Effector memory CD4-positive, alpha-beta T cell (primary cell): ENCODE measurements at places on chromosomes 5 and 9.

DNA sequence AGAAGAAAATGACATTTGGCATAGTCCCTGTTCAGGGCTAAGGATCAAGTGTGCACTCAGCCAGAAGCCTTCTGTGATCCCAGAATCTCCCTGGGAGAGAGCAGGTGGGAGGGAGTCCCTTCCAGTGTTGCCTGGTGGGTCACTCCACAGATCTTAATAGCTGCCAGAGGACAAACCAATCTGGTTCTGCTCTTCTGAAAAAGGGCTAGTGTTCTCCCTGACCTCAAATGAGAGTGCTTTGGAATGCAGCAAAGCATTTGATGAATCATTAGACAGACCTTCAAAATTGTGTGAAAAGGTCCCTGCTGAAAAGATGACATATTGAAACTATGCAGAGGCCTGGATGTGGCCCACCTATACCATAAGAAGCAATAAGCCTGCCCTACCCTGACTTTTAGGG, 339.7 kb downstream of the TMEM232 start:
- DNase-seq = no peak
- H3K36me3 ChIP-seq = no peaks in the 10 kb centered on the region
- H3K4me3 ChIP-seq = no peak overlapping the region

DNA sequence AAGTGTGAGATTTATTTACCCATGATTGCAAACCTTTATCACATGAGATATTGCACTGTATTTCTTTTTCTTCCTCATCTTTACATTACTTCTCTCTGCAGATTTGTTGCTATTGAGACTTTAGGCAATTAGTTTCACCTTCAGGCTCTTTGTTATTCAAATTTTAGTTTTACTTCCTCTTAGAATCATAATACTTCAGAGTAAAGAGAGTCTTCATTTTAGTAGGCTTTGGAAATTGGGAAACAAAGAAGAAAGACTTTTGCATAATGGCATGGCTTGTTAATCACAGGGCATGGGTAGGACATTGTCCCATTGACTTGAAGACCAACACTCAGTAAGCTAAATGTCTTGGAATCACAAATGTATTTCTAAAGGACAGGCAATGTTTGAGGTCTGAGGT, 1.2 kb upstream of the PCDHGA5 start:
- H3K27ac ChIP-seq = no peak overlapping the region
- no peak for DNase-seq
- H3K4me1 ChIP-seq = no peaks in the 10 kb centered on the region
- no peak overlapping the region for H3K4me3 ChIP-seq
- H3K36me3 ChIP-seq = no peaks in the 10 kb centered on the region
- peaks cover 19% of the 10 kb centered on the region for H3K27me3 ChIP-seq

DNA sequence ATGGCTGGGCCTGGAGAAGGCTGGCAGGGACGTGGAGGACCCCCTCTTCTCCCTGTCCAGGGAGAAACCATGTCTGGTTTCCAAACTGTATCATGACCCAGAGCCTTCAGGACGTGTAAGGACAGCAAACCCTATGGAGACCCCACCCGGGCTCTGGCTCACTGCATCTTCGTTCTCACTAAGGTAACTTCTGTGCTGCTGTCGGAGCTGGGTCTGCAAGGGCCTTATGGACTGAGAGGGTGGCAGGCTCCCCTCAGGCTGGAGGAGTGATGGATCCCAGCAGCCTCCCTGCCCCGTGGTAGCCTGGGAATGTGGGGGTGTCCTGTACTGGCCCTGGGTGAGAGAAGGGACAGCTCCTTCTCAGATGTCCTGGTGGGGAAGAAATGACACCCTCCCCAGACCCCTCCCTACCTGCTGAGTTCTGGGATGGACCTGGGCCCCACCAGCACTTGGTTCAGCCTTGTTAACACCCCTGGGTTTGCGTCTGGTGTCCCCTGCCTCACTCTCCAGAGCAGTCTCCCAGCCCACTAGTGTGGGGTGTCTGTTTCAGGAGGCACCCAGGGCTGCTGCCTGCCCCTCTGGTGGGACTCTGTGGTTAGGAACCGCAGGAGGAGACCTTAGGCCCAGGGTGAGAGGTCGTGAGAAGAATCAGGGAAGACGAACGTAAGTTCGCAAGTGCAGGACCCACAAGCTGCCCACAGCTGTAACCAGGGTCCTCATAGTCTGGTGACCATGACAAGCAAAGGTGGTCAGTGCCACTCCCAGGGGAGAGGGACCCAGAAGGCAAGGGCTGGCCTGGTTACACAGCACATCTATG, 6.6 kb downstream of the SPATA31E1 start:
- no peak overlapping the region for H3K4me3 ChIP-seq
- H3K27me3 ChIP-seq = no peaks in the 10 kb centered on the region
- H3K27ac ChIP-seq = no peak overlapping the region
- H3K36me3 ChIP-seq = no peaks in the 10 kb centered on the region
- no peak for DNase-seq
- H3K4me1 ChIP-seq = no peaks in the 10 kb centered on the region

- H3K27ac ChIP-seq = no peak overlapping the region
- H3K4me3 ChIP-seq = no peak overlapping the region
- no peaks in the 10 kb centered on the region for H3K36me3 ChIP-seq
- DNase-seq = no peak
- no peaks in the 10 kb centered on the region for H3K4me1 ChIP-seq
Measured at GRCh38 chr5:6576861-6577501, 55.9 kb downstream of the NSUN2 start.

DNA sequence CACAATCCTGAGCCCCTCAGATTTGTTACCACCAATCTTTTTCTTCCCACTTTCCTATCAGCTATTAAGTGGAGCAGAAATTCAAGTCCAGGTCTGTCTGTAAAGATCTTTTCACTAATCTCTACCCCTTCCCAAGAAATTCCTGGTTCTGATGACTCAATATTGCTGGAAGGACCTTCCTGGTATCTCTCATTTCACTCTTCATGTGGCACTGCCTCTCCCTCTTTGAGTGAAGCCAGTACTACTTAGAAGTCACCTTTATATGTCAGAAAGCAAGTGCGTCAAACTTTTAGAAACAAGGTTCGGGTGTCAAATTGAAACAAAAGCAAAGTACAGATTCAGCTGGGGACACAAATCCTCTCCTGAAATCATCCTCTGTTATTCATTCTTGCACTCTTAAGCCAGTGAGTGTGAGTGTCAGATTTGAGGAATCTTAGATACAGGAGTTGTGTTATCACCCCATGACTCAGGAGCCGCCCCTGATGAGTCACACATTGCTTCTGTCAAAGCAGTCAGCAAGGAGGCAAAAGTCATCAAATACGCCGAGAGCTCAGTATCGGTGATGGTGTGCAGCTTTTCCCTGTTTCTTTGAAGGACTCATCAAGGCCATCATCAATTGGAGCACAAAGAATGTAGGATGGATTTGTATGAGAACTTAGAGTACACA, 313.0 kb downstream of the CETN3 start:
- no peaks in the 10 kb centered on the region for H3K27me3 ChIP-seq
- H3K27ac ChIP-seq = no peak overlapping the region
- no peaks in the 10 kb centered on the region for H3K36me3 ChIP-seq
- DNase-seq = no peak
- H3K4me1 ChIP-seq = no peaks in the 10 kb centered on the region

DNA sequence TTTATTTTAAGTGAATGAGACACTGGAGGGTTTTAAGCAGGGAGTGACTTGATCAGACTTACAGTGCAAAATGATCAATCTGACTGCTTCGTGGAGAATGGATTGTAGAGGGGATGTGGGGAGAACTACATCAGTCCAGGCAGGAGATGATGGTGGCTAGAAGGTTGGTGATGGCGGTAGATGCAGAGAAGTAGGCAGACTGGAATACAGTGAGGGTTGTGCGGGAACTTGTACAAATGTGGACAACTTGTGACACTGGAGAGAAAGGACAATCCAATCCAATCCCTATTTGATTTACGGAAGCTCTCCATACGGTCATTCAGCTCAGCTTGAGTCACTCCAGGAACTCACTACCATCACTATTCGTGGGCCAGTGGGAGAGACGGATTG, 593 bp downstream of the TIGD6 start:
- H3K27me3 ChIP-seq = no peaks in the 10 kb centered on the region
- H3K27ac ChIP-seq = peak overlapping the region; percentile 64
- no peak for DNase-seq
- H3K4me1 ChIP-seq = peaks cover 19% of the 10 kb centered on the region
- H3K4me3 ChIP-seq = peak overlapping the region; percentile 75

DNA sequence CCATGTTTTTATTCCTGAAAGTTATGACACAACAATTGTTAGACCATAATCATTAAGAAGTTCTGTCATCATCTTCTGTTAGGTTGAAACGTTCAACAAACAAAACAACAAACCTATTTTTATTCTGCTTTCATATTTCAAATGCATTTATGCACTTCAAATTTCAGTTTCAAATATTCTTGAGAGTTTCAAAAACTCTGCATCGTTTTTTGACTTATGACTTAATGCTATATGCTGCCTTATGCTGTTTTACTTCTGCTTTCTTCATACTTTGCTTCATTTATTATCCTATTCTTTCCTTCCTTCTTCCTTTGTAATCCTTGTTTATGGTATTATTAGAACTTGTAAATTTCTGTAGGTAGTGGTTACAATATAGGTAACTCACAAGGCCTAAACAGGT, 95.0 kb downstream of the PCSK1 start:
- no peak overlapping the region for H3K4me3 ChIP-seq
- no peak overlapping the region for H3K27ac ChIP-seq
- H3K27me3 ChIP-seq = peaks cover 3% of the 10 kb centered on the region

- peaks cover 31% of the 10 kb centered on the region for H3K4me1 ChIP-seq
- H3K27ac ChIP-seq = no peak overlapping the region
- no peak for DNase-seq
Measured at GRCh38 chr5:54520940-54521339, 3.4 kb downstream of the SNX18 start.

GRCh38 chr5:14714706-14715105, 50.2 kb downstream of the OTULIN start:
- DNase-seq = no peak
- no peak overlapping the region for H3K4me3 ChIP-seq
- H3K4me1 ChIP-seq = no peaks in the 10 kb centered on the region

DNA sequence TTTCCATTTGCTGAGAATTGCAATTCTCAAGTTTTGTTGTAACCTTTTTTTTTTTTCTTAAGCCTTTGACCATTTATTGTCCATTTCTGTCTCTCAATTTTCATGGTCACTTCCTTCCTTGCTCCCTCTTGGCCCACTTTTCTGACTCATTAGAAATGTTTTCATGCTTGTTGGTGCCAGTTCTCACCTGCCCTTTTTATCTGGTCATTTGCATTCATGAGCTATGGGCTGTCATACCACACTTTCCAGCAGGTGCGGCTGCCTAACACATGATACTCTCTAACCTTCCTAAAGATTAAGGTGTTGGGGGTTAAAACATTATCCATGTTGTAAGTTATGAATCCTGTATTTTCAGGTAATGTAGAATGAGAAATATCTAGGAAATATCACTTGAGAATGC, 150.5 kb upstream of the TLX3 start:
- no peaks in the 10 kb centered on the region for H3K36me3 ChIP-seq
- H3K27me3 ChIP-seq = no peaks in the 10 kb centered on the region
- no peak overlapping the region for H3K4me3 ChIP-seq
- no peak overlapping the region for H3K27ac ChIP-seq
- H3K4me1 ChIP-seq = no peaks in the 10 kb centered on the region

DNA sequence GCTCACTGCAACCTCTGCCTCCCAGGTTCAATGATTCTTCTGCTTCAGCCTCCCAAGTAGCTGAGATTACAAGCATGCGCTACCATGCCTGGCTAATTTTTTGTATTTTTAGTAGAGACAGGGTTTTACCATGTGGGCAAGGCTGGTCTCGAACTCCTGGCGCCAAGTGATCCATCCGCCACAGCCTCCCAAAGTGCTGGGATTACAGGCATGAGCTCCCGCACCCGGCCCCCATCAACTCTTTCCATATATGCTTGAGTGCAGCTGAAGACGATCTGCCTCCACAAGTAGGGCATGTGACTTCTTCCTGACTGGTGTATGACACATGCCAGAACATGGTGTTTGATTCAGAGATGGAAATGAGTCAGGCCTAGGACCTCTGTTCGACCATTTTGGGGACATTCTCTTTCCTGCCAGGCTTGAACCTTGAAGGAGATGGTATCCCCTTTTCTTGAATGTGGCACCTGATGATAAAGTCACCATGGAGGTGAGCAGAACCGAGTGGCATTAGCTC, 7.5 kb upstream of the CNOT6 start:
- no peak for DNase-seq
- no peak overlapping the region for H3K27ac ChIP-seq
- no peaks in the 10 kb centered on the region for H3K36me3 ChIP-seq
- no peak overlapping the region for H3K4me3 ChIP-seq
- H3K4me1 ChIP-seq = no peaks in the 10 kb centered on the region

GRCh38 chr5:141623611-141624010, 4.8 kb upstream of the DIAPH1 start:
- no peak overlapping the region for H3K27ac ChIP-seq
- no peak for DNase-seq
- H3K4me3 ChIP-seq = no peak overlapping the region
- no peaks in the 10 kb centered on the region for H3K4me1 ChIP-seq

GRCh38 chr9:94606646-94607422, 13.2 kb upstream of the FBP2 start:
- H3K4me1 ChIP-seq = peaks cover under 1% of the 10 kb centered on the region
- H3K27me3 ChIP-seq = no peaks in the 10 kb centered on the region
- H3K4me3 ChIP-seq = no peak overlapping the region
- no peak for DNase-seq
- H3K36me3 ChIP-seq = no peaks in the 10 kb centered on the region
- no peak overlapping the region for H3K27ac ChIP-seq

GRCh38 chr9:126125992-126126409, 200.6 kb upstream of the MVB12B start:
- no peaks in the 10 kb centered on the region for H3K4me1 ChIP-seq
- H3K36me3 ChIP-seq = no peaks in the 10 kb centered on the region
- H3K27ac ChIP-seq = no peak overlapping the region
- H3K4me3 ChIP-seq = no peak overlapping the region
- no peaks in the 10 kb centered on the region for H3K27me3 ChIP-seq

DNA sequence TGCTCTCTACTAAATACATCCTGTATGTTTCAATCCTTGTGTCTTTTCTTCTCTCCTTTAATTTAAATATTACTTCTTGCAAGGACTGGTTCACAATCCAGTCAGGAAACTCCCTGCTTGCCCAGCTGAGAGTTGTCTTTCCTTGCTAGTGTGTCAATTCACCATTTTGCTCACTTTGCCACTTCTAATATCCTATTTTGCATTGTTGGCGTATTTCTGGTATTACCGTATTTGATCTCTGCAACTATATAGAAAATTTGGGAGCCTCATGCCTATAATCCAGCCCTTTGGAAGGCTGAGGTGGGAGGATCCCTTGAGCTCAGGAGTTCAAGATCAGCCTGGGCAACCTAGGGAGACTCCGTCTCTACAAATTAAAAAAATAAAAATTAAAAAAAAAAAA, 90.5 kb upstream of the TTC23L start:
- H3K4me1 ChIP-seq = no peaks in the 10 kb centered on the region
- H3K27ac ChIP-seq = no peak overlapping the region
- DNase-seq = no peak
- H3K4me3 ChIP-seq = no peak overlapping the region
- H3K27me3 ChIP-seq = no peaks in the 10 kb centered on the region

DNA sequence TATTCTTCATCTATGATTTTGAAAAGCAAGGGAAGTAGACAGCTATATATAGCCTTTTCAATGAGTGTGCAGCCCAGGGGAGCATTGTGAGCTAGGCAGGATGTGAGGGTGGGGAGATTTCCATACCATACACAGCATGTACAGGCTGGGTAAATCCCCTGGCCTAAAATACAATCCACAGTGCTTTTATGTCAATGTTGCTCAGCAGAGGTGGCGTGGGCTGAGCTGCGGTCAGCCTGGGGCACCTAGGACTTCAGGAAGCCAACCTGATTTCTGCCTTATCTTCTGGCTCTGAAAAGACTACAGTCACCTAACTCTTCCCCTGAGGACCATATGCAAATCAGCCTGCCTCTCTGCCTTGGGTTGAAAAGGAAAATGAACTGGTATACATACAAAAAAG, 6.3 kb upstream of the GARIN3 start:
- H3K36me3 ChIP-seq = no peaks in the 10 kb centered on the region
- peak; percentile 76 for DNase-seq
- H3K4me3 ChIP-seq = no peak overlapping the region
- peaks cover 28% of the 10 kb centered on the region for H3K4me1 ChIP-seq
- no peaks in the 10 kb centered on the region for H3K27me3 ChIP-seq
- peak overlapping the region; percentile 79 for H3K27ac ChIP-seq
